OCI-LY7 (cell line): ENCODE measurements at places on chromosomes 2 and 18. TPM values are rescaled to one million over a fixed set of nuclear protein-coding genes. Genes with fewer than 3 reads are reported as not detected.
A peak's percentile ranks its signal among the peaks of the same experiment; 100 is the strongest.

Gene DYSF
- total RNA-seq = not detected in 2 replicates

Gene CDH7
- total RNA-seq = not detected in 2 replicates

Gene NCKAP5
- total RNA-seq = not detected in 2 replicates

Gene CGREF1
- total RNA-seq = not detected in 2 replicates

Gene ILKAP
- total RNA-seq = 57.3 and 61.8 TPM in 2 replicates

Gene SERPINB13
- not detected in 2 replicates for total RNA-seq

Gene MDH1B
- total RNA-seq = 0.19 and 0.37 TPM in 2 replicates

Gene FHOD3
- 2.4 and 2.5 TPM in 2 replicates for total RNA-seq

Gene GAD1
- not detected in 2 replicates for total RNA-seq

Gene DUSP19
- 3.9 and 4.0 TPM in 2 replicates for total RNA-seq

Gene IL1RN
- not detected in 2 replicates for total RNA-seq

Gene LINC00305
- total RNA-seq = not detected in 2 replicates

DNA sequence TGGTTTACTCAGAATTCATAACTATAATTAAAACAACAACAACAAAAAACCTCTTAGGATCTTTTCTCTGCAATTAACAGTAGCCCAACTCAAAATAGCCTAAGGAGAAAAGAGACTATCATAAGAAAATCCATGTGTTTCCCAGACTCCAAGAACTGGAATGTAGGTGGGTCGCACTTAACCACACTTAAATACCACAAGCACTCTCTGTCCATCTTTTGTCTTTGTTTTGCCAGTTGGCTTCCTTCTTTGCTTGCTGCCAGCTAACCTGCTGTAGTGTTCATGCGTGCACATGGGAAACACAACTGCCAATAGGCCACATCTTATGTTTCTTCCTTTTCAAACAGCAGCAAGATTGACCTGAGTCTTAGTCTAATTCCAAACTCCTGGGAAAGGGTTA lies 24.1 kb upstream of the ACVR1 start:
- no peak for DNase-seq

- DNase-seq = no peak
Measured at GRCh38 chr18:23450022-23450421, 3.1 kb upstream of the RIOK3 start.

GRCh38 chr2:24981411-24982136 lies 9.8 kb upstream of the DNAJC27 start:
- no peak for DNase-seq

DNA sequence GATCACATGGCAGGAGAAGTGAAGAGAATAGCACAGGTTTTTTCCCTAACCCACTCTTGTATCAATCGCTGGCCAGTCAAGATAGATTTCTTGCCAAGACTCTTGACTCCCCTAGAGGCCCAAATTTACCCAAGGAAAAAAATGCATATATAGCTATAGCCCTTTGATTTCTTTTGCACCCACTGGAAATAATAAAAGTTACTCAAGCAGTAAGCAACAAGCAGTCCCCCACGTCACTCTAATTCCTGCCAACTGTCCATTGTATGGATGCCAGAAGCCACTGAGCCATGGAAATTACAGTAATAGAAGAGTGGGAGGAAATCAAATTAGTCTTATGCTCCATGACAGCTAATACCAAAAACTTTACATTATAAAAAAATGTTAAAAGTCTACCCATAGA lies 125.3 kb upstream of the SLC39A10 start:
- DNase-seq = no peak

DNA sequence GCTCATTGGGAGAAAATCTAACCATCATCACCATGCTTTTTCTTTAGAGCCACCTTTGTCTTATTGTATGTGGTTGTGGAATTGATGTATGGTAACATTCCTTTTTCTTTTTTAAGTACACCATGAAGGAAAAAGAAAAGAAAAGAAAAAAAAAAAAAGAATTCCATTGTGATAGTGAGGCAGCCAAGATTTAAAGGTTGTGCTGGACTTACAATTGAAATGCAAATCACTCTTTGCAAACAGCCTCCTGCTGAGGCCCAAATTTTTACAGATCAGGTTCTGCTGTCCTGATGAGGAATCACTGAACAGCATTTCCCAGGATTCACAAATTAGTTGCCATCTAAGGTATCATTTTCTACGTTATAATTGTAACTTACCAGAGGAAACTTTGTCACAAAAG lies 1101.0 kb upstream of the FANCL start:
- no peak for DNase-seq

DNA sequence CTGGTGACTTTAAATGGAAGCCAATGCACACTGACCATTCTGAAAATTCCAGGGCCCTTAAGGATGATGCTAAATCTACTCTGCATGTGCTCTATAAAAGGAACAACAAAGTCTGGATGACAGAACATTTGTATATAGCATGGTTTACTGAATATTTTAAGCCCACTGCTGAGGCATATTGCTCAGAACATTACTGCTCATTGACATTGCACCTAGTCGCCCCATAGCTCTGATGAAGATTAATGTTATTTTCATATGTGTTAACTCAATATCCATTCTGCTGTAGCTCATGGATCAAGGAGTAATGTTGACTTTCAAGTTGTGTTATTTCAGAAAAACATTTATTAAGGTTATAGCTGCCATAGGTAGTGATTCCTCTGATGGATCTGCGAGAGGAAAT lies 827.5 kb upstream of the CHAC2 start:
- no peak for DNase-seq

DNA sequence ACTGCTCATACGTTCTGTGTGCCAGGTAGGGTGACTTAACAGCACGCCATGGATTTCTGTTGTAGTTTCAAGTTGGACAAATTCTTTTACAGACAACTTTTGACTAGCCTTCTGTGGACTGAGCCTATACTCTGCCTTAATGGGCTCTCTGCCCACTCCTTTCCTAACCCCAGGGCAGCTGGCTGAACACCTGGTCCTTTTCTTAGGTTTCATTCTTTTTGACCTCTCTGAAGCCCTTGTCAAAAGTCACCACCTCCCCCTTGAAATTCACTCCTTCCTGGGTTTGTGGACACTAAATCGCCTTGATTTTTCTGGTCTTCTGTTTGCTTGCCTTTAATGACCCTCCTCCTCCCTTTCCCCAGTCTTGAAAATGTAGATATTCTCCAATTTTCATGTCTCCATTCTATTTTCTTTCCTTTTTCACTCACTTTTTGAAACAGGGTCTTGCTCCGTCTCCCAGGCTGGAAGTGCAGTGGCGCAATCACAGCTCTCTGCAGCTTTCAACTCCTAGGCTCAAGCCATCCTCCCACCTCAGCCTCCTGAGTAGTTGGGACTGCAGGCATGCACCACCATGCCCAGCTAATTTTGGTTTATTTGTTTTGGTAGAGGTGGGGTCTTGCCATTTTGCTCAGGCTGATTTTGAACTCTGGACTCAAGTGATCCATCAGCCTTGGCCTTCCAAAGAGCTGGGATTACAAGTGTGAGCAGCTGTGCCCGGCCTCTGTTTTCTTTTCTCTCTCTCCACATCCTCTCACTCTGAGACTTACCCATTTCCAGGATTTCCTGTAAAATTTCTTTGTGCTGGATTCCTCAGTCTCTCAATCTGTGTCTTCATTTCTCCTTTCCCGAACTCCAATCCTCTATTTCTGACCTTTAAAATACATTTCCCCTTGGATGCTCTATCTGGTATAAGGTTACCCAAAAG lies 112.9 kb downstream of the PLB1 start:
- no peak for DNase-seq

DNA sequence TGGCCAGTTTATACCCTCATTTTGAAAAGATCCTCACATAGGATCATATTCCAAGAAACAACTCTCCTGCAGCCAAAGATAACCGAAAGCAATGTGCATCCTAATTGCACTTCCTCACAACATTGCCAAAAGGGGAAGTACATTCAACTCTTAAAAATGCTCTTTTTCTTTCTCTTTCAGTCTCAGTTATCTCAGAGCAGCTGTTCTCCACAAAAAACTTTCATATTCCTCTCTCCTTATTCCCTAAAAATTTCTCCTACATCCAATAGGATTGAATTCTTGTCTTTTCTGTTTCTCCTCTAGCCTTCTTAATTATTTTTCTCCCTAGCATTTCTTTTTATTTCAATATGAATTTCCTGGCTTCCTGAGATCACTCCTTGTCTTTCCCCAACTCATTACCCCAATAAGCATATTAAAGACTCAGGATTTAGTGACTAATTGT lies 7.4 kb upstream of the VRK2 start:
- DNase-seq = peak; percentile 48

DNA sequence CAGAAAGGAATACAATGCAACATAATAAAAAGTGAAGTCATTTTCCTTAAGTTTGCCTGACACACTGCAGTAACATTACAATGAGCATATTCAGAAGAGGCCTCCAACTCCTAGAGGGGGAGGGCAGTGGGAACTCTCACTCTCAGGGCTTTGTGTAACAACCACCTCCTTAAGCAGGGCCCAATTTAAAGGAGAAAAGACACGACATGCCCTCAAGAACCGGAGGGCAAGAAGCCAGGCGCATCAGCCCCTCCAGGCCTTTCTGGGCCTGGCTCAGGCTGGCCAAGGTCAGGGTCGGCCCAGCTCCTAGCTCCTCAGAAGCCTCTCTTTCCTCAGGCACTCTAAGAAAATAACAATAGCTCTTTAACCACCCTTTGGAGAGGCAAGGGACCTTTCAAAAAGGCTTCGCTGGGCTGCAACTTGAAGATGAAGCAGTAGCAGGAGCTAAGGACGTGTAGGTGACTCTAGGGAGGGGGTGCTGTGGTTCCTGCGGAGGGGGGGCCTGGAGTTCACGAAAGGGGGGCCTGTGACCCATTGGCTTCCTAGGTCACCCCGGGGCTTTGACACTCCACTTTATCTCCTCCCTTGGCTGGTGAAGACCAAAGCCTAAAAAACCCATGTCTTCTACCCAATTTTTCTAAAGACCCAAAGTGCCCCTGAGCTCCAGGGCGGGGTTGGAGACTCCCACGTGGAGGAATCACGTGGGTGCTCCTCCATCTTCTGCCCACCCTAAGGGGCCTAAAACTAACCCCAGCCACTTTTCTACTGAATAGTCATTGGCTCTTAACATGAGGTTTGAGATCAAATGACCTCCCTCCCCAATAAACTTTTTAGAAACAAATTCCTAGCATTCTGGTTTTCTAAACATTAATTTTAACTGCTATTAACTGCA lies 13.3 kb downstream of the SERTAD2 start:
- DNase-seq = no peak

GRCh38 chr2:86107031-86107430 lies 996 bp downstream of the PTCD3 start:
- DNase-seq = peak; percentile 34

GRCh38 chr18:36808681-36809080 lies 20.1 kb downstream of the TPGS2 start:
- DNase-seq = no peak

DNA sequence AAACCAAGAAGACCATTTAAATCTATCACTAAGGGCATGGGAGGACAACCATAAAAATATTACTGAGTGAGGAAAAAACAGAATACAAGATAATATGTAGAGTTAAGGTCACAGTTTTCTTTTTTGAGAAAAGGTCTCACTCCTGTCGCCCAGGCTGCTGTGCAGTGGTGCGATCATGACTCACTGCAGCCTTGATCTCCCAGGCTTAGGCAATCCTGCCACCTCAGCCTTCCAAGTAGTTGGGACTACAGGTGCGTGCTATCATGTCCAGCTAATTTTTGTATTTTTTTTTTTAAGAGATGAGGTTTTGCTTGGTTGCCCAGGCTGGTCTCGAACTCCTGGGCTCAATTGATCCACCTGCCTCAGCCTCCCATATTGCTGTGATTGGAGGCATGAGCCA lies 24.0 kb downstream of the POLR1A start:
- DNase-seq = no peak

DNA sequence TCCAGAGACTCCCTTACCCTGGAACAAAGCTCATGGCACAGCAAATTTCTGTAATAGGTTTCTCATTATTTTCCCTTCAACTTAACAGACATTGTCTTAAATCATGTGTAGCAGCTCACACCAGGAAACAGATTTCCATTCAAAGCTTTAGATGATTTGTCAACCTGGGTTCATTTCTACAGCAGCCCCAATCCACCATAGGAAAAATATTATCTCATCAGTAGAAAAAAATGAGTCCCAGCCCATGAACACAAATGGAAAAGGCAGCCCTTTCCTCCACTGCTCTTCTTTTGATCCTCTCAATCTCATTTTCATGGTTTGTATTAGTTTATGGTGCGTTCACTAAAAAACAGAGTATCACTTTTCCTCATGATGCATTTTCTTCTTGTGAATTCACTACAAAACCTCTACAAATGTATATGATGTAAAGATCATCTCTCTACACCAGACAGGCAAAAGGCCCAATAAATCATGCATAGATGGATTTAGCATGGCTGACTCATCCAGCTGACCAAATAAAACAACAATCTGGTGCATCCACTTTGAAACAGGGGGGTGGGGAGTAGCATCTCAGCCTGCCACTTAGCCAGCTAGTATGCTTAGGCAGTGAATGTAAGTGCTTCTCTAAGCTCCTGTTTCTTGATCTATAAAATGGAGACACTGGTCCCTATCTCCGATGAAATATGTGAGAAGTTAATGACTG lies 78.6 kb downstream of the SATB2 start:
- no peak for DNase-seq

DNA sequence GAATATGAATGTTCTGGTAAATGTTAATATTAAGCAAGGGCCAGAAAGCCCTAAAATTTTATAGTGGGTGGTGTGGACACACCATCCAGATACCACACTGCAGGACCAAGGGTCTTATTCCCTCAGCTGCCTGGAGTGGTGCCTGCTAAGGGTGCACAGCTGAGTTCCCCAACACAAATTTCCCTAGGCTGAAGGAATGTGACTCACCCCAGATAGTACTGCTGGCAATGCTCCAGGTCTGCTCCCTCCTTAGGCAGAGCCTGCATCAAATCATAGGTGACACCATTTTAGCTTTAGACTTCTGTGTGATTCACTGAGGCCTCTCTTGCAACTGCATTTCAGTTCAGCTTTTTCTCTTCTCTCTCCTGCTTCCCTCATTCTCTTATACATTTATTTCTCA lies 321.1 kb downstream of the SATB2 start:
- DNase-seq = no peak
